ENCODE measurements at places on chromosomes 13 and 19.

DNA sequence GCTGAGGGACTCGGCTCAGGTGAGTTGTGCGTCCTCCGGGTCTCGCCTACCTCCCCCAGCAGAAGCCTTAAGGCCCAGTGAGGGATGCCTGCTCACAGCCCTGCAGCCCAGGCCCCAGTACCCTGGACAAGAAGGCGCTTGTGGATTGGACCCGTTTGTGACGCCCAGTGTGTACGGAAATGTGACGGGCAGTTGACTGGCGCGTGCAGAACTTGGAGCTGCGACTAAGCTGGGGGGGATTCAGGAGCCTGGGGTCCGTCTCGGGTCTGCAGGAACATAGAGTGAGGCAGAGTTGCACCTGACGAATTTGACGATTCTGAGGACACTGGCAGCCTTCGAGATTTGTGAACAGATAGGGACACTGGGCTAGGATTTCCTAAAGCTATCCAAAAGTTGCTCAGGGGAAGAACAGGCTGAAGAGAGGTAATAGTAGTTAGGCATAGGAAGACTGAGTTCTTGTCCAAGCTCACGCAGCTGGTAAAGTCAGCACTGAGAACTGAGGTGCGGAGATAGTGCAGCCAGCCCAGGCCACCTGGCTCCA lies 519 bp downstream of the ZNF551 start:
- no peak for DNase-seq

DNA sequence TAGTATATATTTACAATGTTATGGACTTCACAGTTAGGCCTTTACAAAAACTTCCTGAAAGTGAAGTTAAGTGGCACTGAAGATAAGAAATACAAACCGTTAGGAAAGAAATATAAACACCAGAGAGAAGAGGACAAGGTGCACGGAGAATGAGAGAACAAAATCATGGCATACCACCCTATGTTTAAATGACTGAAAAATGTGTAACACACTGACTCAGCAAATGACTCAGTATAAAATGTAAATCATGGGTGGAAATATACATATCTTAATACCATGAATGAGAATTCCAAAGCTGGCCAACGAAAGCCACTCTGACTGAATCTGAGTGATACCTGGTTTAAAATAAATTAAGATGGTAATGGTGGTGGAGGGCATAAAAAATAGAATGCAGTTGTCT lies 260.8 kb downstream of the DNAJC15 start:
- no peak for DNase-seq

DNA sequence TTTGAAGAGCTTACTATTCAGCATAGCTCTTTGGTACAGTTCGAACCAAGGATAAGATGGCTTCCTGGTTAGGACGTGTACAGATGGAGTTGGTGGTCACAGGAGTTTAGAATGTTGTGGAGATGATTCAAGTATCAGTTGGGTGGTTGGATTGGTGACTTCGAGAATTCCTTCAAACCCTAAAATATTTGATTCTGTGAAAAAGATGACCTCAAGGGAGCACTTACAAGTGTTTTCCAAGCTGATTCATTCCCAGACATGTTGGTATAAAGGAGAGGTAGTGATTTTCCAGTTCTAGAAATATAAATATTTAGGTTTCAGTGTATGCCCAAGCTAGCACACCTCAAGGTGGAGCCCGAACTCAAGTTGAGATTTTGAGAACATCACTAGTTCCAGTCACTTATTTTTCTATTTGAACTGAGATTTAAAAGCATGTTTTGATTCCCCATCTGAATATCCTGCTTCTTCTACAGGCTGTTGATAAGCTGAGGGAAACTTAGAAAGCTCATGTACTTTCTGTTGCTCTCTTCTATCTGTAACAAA lies 306.1 kb downstream of the DCT start:
- no peak for DNase-seq

GRCh38 chr19:13610039-13610691 lies 103.9 kb upstream of the CACNA1A start:
- peak; percentile 50 for DNase-seq

- DNase-seq: no peak
Measured at GRCh38 chr13:90553159-90553558, 794.3 kb upstream of the MIR17HG start.

- DNase-seq: no peak
Measured at GRCh38 chr13:39565036-39565949, 37.7 kb downstream of the LHFPL6 start.

- peak; percentile 52 for DNase-seq
Measured at GRCh38 chr19:48123907-48124651, 13.5 kb upstream of the PLA2G4C start.

- DNase-seq: no peak
Measured at GRCh38 chr19:1621021-1621420, 15.8 kb upstream of the UQCR11 start.

GRCh38 chr13:74092711-74093110 lies 41.5 kb downstream of the KLF12 start:
- no peak for DNase-seq

DNA sequence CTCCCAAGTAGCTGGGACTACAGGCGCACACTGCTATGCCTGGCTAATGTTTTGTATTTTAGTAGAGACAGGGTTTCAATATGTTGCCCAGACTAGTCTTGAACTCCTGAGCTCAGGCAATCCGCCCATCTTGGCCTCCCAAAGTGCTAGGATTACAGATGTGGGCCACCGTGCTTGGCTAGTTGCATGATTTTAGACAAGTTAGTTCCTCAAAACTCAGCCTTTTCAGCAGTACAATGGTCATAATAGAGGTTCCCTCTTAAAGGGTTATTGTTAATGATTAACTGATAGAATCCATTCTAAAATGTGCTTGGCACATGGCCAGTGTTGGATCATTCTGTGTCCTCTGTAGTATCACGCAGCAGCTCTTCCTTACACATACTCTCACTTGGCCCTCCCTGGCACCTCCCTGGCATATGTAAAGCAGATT lies 19.5 kb upstream of the IFT88 start:
- no peak for DNase-seq

DNA sequence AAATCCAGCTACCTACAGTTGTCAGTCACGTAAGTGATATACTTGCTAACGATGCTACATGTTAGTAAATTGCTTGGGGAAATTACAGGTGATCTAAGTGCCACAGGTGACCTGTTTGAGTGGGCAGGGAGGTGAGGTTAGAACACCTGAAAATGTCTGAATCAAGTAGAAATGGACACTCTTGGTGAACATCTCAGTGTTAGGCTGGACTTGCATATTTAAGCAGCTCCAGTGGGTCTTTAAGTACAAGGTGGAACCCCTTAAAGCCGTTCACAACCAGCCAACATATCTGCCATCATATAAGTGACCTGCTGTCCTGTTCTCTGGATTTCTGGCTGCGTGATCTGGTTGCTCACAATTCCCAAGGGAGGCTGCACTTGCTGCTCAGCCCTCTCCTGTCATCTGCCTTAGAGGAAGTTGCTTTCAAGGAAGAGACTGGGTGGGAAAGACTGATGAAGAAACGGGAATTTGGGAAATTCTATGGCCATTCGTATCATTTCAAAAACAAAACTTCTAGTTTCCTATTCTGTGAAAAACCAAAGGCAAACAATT lies 244.0 kb downstream of the DCLK1 start:
- DNase-seq: no peak

GRCh38 chr19:29247471-29247870 lies 34.5 kb upstream of the UQCRFS1 start:
- no peak for DNase-seq

GRCh38 chr19:41027273-41027967 lies 36.3 kb downstream of the CYP2B6 start:
- DNase-seq: no peak

DNA sequence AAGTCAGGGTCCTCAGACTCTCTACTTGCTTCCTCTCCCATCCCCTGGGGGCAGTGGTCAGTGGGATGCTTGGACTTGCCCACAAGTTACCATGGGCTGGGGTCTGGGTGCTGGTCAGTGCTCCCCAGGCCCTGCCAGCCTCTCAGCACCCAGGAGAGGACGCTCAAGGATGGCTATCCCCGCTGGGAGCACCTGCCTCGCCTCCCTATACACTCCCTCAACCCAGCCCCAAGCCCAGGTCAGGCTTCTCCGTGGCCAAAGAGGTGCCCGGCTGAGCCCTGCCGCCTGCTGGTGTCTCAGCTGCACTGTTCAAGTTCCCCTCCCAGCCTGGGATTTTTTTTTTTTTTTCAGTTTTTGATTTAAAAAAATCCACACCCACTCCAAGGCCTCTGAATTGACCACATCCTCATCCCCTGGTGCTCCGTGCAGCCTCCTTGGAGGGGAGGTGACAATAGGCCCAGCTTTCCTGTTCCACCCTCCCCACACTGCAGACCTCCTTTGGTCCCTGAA lies 10.8 kb downstream of the F2RL3 start:
- DNase-seq: peak; percentile 66

- no peak for DNase-seq
Measured at GRCh38 chr19:45395821-45396617, 8.8 kb downstream of the PPP1R13L start.

DNA sequence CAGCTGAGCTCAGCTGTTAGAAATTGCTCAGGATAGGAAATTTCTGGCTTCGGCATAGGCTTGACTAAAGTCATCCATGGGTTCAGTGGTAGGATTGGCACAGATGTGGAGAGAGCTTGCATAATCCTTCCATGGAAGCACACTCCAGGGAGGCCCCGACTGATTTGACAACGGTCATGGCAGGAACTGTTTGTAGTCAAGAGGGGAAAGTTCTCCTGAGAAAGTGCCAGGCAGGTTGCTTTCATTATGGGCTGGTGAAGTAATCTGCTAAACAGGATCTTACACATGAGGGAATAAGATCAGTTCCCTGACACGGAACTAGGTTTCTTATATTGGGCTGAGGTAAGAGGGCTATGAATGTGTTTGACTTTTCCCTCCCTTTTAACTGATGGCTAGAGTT lies 120.1 kb downstream of the RGCC start:
- no peak for DNase-seq

DNA sequence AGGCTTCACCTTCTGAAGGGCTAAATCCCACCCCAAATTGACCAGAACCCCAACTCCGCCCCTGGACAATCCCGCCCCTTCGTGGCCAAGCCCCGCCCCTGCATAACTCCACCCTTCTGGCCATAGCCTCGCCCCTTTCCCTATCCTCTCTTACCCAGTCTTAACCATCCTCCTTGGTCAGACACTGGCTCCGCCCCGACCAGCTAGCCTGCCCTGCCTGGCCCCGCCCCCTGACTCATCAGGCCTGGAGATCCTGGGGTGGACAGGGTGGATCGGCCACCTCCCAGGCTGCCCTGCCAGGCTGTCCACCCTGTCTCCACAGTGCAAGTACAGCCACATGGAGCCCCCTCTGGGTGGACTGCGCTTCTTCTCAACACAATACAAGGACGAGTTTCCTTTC lies 8.0 kb upstream of the ZNF358 start:
- no peak for DNase-seq

GRCh38 chr19:8393871-8394250 lies 3.7 kb downstream of the RAB11B start:
- no peak for DNase-seq

GRCh38 chr19:45881909-45882528 lies 3.9 kb downstream of the IRF2BP1 start:
- no peak for DNase-seq

DNA sequence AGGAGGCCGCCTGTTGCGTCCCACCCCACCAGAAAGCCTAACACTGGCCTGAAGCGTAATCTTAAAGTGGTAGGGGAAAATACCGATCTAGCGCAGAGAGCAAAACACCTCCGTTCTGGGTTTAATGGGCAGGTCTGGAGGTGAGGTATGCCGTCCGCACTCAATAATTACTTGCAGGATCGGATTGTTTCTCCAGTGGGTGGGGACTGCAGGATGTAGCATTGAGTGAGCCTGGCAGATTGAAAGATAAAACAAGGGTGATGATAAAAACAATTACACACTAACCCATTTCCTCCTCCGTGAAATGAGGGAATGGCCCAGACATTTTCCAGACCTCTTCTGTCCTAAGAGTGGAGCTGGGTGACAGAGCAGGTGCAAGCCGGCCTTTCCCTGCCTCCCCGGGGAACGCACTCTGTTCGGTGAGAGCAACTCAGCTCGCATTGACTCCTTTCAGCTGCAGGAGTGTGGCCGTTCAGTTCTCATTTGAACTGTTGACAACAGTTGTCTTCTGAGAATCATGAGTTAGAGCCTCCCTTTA lies 110.2 kb upstream of the DOCK9 start:
- no peak for DNase-seq

DNA sequence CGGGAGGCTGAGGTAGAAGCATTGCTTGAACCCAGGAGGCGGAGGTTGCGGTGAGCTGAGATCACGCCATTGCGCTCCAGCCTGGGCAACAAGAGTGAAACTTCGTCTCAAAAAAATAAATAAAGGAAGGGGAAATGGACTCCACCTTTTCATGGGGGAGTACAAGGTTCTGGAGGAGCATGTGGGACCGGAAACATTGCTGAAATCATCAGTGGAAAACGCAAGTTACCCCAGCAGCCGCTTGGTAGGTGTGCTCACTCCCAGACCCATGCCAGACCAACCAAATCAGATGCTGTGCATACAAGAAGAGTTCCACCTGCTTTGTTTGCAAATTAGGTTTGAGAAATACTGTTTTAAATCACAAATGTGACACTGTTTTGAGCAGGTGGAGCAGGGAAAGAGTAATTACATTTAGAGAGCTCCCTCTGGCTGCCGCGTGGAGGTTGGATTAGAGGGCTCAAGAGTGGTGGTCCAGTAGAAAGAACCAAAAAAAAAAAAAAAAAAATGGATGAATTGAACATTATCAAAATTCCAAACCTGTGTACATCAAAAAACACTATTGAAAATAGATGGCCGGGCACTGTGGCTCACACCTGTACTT lies 4.9 kb downstream of the ERICH4 start:
- no peak for DNase-seq

DNA sequence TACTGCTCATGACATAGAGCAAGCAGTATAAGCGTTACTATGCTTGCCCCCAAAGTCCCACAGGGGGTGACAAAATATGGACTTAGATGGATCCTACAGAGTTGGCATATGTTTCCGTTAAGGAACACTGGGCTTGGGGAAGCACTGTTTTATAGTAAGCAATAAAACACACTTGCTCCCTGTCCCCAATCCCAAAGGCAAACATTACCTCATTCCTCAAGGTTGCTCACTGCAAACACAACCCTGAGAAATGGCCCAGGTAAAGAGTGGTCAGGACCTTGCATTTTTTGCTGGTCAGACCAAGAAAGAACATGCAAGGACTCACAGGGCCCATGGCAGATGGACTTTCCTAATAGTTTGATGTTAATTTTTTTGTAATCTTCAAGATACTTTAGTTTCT lies 32.3 kb downstream of the UGGT2 start:
- no peak for DNase-seq

DNA sequence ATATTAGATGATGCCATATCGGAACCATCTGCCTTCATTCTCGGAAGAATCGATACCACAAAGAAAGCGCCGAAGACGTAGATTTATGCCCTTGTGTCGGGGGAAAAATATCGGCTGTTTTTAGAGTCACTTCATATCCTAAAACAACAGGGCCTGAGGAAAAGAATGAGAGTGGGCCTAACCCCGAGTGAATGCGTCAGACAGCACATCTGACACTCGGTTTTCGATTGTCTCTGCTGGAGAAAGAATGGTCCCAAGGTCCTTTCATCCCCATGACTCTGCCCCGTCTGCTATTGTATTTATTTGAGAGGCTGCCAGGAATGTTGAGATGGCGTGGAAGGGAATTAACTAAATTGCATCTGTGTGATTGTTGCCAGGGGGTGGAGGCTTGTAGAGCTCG lies 46.1 kb downstream of the CHST8 start:
- no peak for DNase-seq

- peak; percentile 98 for DNase-seq
Measured at GRCh38 chr19:6674868-6675305, 4.9 kb upstream of the TNFSF14 start.

- DNase-seq: no peak
Measured at GRCh38 chr13:98345107-98345935, 168.3 kb upstream of the RNF113B start.

GRCh38 chr13:27709779-27710178 lies 82.5 kb upstream of the GSX1 start:
- no peak for DNase-seq

GRCh38 chr19:21603431-21604231 lies 98.2 kb downstream of the ZNF429 start:
- no peak for DNase-seq

All from activated CD8-positive, alpha-beta memory T cell treated with anti-CD3 and anti-CD28 coated beads, Interleukin-2, amount 10 ng/mL, durations not matched to agents 7 days and 5 days (primary cell).